ENCODE measurements at places on chromosomes 12 and 14.

DNA sequence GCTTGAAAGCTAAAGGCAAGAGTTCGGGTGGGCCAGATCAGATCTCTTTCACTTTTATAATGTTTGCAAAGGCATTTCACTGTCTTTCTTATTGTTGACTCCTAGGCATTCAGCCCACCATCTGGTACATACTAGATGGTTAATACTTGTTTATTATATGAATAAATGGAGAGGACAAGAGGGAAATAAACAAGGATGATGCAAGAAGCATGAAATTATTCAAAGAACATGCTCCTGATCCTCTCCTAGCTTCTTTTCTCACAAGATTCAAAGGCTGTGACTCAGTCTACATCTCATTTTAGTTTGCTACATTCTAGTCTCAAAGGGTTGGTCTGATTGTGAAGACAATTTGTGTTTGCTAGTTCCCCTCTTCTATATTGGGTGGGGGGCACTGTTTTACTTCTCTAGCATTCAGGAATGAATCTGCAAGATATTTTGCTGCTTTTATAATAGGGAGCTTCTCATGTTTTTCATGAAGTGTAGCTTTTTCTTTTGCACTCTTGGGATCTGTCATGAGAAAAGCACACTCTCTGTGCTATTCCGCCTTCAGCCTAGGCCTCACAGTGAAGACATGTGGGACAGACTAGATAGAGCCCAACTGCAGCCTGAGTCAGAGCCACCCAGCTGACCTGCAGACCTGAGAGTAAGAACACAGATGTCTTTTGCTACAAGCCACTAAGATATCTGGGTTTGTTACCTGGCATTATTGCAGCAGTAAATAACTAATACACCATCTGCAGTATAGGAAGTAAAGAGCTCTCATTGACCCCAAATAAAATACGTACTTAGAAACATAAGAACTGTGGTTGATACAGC is 65.7 kb downstream of the PTHLH start:
- no peak for DNase-seq

- no peak for DNase-seq
Measured at GRCh38 chr14:65033181-65033580, 46.5 kb downstream of the FNTB start.

DNA sequence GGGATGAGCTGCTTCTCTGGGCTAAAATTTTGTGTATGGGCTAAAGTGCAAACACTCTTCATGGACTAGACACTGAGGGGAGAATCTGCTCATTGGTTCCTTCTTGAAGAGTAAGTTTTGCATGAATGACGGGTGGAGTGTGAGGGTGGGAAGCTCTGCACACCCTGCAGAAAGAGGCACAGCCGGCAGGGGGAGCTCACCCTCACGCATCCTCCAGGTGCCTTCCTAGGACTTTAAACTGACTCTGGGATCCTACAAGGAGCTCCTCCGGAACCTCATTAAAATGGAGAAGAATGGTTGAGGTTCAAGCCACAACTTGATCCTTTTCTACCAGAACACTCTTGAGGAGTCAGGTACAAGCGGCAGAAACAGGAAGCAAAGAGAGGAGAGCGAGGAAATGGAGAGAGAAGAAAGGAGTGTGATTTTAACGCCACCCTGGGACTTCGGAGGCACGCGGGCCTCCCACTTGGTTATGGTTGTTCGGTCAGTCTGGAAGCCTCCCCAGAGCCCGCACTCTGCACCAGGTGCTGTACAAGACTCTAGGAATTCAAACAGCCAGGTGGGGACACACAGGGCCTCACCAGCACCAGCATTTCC is 87.5 kb downstream of the SETD3 start:
- DNase-seq: peak; percentile 33

DNA sequence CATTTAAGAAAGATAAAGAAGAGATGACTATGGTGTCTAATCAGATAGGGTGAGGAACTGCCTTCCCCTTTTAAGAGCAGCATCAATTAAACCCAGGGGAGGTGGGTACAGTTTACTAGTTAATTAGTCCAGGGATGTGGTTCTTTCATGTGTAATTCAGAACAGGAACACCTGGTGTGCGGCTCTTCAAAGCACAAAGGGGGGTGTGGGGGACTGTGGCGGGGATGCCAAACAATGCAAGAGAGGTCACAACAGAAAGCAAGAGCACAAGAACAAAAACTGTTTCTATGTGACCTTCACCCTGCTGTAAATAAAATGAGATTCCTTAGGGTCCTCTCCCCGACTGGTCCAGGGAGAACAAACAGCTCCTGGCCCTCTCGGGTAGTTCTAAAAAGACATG is 183.9 kb upstream of the SOX5 start:
- DNase-seq: no peak

DNA sequence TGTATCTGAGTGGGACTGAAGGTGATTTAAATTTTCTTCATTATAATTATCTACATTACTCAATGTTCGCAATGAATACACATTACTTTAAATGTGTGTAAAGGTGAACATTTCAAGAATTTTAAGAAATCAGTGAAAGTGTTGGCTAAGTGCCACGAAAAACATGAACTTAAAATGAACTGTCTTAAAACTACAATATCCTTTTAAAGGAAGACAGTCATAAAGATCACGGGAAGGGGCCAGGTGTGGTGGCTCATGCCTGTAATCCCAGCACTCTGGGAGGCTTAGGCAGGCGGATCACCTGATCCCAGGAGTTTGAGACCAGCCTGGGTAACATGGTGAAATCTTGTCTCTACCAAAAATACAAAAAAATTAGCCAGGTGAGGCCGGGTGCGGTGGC is 11.2 kb downstream of the MOK start:
- no peak for DNase-seq

DNA sequence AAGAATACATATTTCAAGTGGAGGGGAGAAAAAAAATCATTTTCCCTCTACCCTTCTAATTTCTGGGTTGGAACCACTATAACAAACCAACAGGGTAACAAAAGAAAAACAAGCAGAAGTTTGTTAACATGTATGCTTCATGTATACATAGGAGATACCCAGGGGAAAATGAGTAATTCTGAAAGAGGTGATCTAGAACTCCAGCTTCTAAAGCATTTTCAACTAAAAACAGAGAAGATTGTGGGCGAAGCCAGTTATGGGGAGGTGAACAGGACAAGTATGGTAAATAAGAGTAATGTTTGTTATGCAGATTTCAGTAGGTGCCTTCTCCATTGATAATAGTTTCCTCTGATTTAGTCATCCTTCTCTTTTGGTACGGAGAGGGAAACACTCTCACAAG is 16.7 kb downstream of the FNTB start:
- DNase-seq: no peak

DNA sequence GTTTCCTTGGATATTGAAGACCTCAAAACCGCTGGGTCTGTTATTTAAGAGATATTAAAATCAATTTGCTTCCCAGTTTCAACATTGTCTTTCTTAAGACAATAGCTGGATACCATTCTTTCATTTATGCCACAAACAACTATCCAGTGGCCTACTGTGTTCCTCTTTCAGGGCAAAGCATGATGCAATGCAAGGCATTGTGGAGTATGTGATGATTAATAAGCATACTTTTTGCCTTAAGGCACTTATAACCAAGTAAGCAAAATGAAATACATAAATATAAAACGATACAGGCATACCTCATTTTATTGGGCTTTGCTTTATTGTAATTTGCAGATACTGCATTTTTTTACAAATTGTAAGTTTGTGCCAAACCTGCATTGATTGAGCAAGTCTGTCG is 45.5 kb downstream of the SCN8A start:
- peak; percentile 83 for DNase-seq

DNA sequence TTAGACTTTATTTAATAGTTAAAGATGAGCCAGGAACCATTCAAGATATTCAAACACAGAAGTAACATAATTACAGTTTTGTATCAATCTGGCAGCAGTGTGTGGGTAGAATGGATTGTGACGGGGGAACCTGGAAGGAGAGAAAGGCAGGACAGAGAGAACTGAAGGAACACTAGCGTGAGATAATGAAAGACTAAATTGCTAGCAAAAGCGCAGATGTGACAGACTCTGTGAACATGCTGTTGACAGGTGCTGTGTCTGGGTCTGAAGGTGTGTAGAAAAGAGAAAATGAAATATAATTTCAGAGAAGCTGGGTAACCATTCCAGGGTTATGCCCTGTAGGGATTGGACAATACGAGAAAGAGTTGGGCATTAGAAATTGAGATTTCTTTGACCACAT is 372.3 kb downstream of the SYT1 start:
- no peak for DNase-seq

- DNase-seq: peak; percentile 8
Measured at GRCh38 chr12:132881818-132882217, 5.6 kb downstream of the CHFR start.

DNA sequence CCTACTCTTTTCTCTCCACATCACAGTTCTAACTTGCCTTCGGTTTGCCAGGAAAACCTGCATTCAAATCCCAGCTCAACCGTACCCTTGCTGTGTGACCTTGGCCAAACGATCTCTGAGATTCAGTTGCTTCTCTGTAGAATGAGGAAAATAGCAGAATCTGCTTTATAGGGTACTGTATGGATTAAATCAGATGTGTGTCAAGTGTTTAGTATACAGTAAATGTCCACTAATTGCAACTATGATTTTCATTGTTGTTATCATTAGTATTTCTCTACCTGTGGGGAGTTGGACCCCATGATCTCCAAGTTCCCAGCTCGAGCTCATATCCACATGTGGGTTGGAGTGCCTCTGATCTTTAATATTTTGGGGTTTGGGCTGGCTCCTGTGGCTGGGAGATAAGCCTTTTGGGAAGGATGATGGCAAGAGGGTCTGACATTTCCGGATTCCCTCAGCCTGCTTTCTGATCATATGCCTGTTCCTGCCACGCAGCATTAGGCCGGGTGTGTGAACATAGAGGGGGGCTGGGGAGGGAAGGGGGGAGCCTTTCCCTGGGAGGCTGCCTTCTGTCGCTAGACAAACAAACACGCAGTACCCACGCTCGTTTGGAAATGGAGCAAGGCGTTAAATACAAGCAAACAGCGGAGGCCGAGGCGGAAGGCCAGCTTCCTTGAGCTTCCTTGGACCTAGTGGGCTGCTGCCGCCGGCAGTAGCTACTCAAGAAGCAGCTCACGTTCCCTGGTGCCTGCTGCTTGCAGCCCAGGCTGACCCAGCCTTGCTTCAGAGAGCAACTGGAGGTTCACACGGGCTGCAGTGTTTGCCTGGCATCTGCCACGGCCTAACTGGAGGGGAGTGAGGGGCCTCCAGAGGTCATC is 213.5 kb upstream of the LHX5 start:
- no peak for DNase-seq

DNA sequence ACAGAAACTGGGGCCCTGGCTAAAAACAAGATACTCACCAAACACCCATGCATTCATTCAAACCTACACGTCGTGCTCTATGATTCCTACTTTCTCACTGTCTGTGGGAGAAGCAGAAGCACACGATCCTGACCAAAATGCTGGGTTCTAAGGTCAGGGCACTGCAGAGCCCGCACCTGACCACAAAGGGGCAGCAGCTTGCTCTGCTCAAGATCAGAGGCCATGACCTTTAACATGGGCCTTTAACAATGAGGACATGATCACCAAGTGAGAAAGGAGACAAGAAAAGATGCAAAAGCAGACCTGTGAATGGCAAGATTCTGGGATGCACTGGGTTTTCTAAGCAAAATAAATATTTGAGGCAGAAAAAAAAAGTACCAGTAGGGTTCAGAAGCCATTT is 40.1 kb upstream of the VPS33A start:
- DNase-seq: no peak

- DNase-seq: peak; percentile 53
Measured at GRCh38 chr14:33556382-33557121, 394.3 kb downstream of the EGLN3 start.

DNA sequence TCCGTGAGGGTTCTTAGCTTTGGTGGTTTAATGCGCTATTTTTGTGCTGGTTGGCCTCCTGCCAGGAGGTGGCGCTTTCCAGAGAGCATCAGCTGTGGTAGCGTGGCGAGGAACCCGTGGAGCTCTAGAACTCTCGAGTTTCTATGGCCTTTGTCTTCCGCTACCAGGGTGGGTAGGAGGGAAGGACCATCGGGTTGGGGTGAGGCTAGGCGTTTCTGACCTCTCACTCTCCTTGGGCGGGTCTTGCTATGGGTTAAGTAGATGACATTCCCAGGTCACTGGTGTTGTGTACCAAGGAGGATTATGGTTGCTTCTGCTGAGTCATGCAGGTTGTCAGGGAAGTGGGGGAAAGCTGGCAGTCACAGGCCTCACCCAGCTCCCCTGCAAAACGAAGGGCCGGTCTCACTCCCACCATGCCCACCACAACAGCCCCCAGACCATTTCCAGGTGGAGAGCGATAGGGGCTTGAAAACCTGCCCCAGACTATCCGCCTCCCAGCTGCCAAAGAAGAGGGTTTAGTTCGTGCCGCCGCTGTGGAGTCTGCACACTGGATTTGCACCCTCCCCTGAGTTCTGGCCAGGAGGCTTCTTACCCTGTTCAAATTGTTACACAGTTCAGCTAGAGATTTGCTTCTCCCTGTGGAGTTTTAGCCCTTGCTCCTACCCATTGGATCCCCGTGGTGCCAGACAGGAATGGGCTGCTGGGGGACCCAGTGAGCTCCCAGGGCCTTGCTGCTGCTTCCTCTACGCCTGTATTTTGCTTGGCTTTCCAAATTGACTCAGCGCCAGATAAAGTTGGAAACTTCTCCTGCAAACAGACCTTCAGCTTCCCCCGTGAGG is 21.9 kb downstream of the RNFT2 start:
- no peak for DNase-seq

DNA sequence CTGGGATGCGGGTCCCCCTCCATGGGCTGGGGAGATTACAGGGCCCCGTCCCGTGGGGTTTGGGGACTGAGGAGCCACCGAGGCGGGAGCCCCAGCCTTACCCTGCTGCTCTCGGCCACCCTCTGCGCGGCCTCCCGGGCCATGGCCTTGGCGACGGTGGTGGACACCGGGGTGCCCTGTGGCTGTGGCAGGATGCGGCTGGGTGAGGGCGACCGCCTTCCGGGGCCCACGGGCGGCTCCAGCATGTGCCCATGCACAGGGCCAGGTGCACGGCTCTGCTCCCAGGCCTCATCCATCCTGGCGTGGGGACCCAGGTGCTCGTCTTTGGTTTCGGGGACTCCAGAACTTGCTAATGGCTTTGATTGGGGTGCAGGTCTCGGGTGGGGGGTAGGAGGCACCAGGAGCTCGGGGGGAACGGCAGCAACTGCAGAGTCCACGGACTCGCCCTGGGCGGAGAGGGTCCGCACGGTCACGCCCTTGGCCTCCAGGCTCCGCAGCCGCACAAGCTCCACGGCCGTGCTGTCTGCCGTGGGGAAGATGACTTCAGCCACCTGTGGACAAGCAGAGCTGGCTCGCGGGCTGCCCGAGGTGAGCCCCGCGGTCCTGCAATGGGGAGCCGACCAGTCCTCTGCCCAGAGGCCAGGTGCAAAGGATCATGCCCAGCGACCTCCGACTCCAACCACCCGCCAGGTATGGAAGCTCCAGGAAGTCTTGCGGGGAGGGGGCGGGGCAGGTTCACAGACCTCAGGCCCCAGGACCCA is 99.2 kb downstream of the PIWIL1 start:
- DNase-seq: no peak

GRCh38 chr14:103624860-103625259 is 4.2 kb upstream of the KLC1 start:
- DNase-seq: peak; percentile 58

GRCh38 chr14:101352567-101352966 is 208.7 kb upstream of the DIO3 start:
- DNase-seq: no peak

All from fibroblast of skin of scalp (primary cell).